Spinal cord (tissue), 10 donors: ENCODE measurements at places on chromosomes 6 and 20. TPM values are rescaled to one million over a fixed set of nuclear protein-coding genes. Genes with fewer than 3 reads are reported as not detected.

Gene CALHM4
- 0.30 TPM for total RNA-seq

Gene SYCP2
- total RNA-seq, result 2.4 TPM

Gene HLA-DRB1
- total RNA-seq, result 61.3 TPM

Gene HCRTR2
- 2.8 TPM for total RNA-seq

Gene PCNA
- total RNA-seq, result 102 TPM

Gene DCDC2
- 2.4 TPM for total RNA-seq

Gene ZBTB46
- total RNA-seq, result 8.3 TPM

Gene GRM1
- 12.2 TPM for total RNA-seq

Gene NINL
- 30.1 TPM for total RNA-seq
